Esophagus muscularis mucosa (tissue), 4 donors: ENCODE measurements at places on chromosomes 6 and 20. TPM values are rescaled to one million over a fixed set of nuclear protein-coding genes. Genes with fewer than 3 reads are reported as not detected.

GRCh38 chr6:13371421-13372072 lies 43.2 kb upstream of the TBC1D7 start:
- H3K4me1 ChIP-seq, result peaks cover 35% of the 10 kb centered on the region
- H3K27ac ChIP-seq, result no peak overlapping the region
- no peak overlapping the region for H3K4me3 ChIP-seq
- H3K27me3 ChIP-seq, result no peaks in the 10 kb centered on the region
- H3K36me3 ChIP-seq, result no peaks in the 10 kb centered on the region

- H3K4me1 ChIP-seq, result peaks cover 32% of the 10 kb centered on the region
- H3K36me3 ChIP-seq, result no peaks in the 10 kb centered on the region
- DNase-seq, result no peak
- no peak overlapping the region for H3K4me3 ChIP-seq
These were observed 47.5 kb upstream of the CRISP1 start for GRCh38 chr6:49913636-49914375.

DNA sequence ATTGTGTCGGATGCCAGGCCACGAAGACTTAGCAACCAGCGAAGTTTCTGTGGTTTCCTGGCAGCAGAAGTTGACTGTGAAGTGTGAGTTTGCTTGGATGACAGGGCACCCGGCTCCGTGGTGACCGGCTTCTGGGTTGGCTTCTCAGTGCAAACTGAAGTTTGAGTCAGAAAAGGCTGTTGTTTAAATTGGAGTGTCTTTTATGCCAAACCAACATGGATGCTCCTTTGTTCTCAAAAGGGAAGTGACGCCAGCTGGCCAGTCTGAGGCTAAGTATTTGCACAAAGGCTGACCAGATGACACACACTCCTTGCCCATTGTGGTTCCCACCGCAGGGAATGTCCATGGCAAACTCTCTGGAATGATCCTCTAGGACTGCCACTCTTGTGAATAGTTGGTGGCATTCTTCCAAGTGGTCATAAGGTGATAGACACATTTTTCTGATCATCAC lies 164.8 kb upstream of the QKI start:
- H3K27me3 ChIP-seq, result no peaks in the 10 kb centered on the region
- no peaks in the 10 kb centered on the region for H3K36me3 ChIP-seq
- H3K4me3 ChIP-seq, result no peak overlapping the region
- H3K27ac ChIP-seq, result no peak overlapping the region
- no peaks in the 10 kb centered on the region for H3K4me1 ChIP-seq

Gene HLA-DRB5
- 71.0 TPM for total RNA-seq

Gene LY86
- 1.4 TPM for total RNA-seq

Gene MRAP2
- total RNA-seq, result not detected
